ENCODE measurements at places on chromosomes 2 and 18. TPM values are rescaled to one million over a fixed set of nuclear protein-coding genes. Genes with fewer than 3 reads are reported as not detected.
A peak's percentile ranks its signal among the peaks of the same experiment; 100 is the strongest.

Gene GPR39
- not detected for total RNA-seq

Gene ALLC
- not detected for total RNA-seq

Gene CABYR
- total RNA-seq = 0.59 TPM

Gene FAM110C
- total RNA-seq = 4.0 TPM

Gene ZNF804A
- total RNA-seq = not detected

Gene RPL31
- 649 TPM for total RNA-seq

Gene SPP2
- not detected for total RNA-seq

Gene ALKAL2
- 2.7 TPM for total RNA-seq

Gene OSR1
- total RNA-seq = 1.4 TPM

GRCh38 chr2:186576614-186577013 is 13.2 kb upstream of the ITGAV start:
- DNase-seq = no peak

DNA sequence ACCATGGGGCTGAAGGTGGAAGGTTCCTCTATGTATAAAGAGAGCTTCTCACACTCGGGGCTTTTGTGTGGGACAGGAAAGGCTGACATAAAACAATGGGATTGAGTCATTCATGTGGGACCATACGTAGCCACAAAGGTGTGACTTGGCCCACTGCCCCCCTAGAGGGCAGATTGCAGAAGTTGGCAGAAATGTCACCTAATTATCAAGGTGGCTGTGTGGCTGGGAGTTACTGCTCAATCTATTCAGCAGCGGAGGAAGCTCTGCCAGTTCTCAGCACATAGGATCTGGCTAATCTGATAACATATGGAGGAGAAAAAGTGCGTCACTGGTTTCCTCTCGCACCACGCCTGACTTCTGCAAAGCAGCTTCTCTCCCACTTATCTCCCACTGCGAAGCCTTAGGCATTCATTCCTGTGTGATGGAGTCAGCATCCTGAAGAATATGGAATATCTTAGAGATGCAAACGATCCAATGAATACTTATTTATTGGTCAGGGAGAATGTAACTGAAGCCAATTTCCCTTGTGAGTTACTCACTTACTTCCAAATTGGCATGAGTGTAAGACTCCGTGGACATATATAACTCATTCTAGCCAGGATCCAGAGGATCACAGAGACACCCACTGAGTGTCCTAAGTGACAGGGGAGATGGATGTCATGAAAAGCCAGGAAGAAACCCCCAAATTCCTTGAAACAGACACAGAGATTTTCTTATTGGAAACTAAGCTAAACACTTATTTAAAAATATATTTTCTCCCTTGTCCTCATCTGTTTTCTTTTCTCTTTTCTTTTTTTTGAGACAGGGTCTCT is 344.8 kb downstream of the TGIF1 start:
- DNase-seq = no peak

DNA sequence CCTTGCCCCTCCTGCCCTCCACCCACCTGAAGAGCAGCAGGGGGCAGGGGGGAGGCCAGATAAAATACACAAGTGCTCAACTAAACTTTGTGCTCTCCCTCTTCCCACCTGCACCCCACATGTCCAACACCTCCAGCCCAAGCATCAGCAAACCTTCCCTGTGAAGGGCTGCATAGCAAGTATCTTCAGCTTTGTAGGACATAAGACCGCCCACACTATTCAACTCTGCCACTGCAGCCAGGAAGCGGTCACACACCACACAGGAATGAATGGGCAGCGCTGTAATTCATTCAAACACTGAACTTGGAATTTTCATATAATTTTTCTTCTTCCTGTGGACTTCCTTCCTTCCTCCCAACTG is 27.5 kb downstream of the TFCP2L1 start:
- peak; percentile 41 for DNase-seq

DNA sequence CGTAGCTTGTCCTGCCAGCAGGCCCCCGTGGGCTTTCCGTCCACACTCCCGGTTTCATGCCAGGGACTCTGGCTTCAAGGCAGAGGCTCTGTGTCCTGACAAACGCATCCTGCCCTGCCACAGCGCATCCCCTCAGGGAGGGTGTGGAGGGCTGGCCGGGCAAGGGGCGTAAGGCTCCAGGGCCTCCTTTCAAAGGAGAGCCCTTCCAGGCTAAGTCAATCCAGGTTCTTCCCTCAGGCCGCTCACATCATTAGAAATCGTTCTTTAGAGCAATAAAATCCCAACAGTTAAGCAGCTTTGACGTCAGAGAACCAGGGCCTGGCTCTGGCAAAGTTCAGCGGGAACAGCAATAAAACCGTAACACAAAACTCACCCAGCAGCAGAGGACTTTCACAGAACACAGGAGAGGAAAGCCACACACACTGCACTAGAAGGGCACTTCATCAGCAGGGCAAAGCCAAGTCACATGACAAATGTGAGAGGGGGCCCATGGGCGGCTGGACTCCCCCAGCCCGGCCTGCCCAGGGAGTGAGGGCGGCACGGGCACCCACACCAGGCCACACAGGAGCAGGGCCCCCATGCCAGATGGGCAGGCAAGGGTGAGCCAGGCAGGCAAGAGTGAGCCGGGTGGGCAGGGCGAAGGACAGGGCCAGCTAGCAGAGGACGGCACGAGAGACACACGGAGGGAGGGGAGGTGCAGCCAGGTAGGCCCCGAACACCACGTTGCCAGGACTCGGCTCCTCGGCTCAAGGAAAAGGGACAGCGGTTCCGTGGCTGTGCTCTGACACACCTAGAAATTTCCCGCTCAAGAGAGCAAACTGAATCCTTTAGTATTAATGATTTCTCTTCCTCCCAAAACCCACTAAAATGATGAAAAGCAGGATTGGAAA is 52.0 kb downstream of the HDAC4 start:
- peak; percentile 53 for DNase-seq

DNA sequence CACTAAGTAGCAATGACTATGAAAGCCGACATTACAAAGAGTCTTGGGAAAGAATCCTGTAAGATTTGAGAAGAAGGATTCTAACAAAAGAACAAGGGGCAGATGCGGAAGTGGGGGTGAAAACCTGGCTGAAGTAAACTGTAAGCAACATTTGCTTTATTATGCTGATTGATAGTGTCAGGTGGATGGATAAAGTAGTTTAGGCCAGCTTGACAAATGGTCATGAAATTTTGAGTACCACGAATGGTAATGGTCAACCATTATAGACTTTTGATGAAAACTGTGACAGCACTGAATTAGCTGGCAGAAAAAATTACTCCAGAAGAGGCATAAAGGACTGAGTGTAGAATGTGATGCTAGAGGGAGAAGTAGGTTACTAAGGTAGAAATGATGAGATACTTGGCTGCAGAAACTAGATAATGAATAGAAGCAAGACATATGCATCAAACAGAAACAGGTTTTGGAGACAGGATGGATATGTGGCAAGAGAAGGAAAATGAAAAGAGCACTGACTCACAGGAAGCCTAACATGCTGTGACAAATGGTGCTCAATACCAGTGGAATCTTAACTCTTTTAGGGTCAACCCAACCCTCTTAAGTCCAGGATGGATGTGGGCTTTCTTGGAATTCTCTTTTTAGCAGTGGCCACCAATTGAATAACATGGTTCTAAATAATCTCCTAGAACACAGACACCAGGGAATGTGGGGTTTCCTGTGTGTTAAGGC is 6.8 kb downstream of the THUMPD2 start:
- DNase-seq = no peak

DNA sequence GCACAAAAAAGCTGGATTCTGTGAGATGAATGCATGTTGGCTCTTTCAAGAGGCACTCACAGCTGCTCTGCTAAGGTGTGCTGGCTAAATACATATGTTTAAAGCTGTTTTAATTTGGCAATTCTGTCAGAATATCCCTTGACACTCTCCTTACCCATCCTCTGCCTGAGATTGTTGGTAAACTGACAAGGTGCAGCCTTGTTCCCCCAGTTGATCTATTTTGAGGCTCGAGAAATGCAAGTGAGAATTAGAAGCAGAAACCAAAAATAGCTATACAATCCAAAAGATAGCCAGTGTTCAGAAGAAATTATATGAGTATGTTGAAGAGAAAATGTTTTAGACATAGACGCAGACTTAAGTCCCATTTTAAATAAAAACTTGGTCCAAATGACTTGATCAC is 971.7 kb upstream of the GYPC start:
- no peak for DNase-seq

DNA sequence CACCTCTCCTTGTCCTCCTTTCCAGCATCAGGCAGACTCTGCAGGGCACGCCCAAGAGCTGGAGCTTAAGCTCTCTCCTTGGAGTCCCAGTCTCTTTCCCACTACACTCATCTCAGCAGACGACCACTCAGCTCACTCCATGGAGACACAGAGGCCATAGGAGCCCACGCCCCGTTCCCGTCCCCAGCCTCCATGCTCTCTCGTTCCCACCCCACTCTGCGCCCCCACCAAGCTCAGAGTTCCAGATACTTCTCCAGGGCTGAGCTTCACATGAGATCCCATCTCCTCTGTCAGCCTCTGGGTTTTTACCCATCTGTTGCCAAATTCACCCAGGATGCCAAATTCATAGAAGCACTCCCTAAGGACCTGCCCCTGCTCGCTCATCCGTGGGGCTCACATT is 87.3 kb downstream of the MALT1 start:
- DNase-seq = peak; percentile 29

- no peak for DNase-seq
Measured at GRCh38 chr2:210233487-210233886, 8.2 kb upstream of the ACADL start.

DNA sequence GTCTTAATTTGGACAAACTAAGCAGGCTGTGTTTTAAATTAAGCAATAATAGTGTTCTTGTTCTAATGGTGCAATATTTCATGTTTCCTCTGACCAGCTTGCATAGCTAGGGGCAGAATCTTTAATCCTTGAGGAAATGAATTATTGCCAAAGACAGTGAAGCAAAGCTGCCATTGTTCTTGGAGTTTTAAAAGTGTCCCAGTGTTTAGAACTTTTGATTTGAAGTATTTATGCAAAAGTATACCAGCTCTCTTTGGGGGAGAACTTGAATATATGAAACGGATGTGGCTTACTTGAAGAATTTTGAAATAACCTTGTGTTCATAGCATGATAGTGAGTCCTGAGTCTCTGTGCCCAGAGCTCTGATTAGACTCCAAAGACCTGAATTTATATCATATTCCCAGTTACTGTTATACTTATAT is 33.4 kb downstream of the ITGA6 start:
- no peak for DNase-seq

DNA sequence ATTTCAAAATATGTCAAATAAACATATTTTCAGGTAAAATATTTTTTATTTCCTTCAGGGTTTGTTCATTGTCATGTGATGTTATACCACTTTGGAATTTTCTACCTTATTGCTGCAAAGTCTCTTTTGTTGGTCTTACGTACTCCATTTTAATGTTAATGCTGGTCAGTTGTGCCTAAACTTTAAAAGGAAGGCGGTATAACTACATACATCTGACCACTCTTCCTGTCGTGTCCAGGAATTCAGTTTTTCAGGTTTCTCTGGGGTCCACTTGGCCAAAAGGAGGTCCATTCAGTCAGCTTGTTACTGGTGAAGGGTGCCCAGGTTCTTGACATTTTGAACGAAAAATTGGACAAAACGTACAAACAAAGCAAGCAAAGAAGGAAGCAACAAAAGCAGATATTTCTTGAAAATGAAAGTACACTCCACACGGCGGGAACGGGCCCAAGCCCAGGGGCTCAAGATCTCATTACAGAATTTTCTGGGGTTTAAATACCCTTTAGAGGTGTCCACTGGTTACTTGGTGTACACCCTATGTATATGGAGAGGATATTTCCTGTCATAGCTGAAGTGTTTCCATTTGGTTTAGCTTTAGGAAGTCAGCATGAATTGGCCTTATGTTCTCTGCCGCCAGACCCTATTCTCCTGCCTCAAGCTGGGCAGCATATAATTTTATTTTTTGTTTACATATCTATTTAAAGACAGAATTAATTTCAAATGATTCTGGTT is 471.7 kb upstream of the CDH7 start:
- DNase-seq = no peak

- DNase-seq = no peak
Measured at GRCh38 chr2:168850846-168851245, 39.4 kb downstream of the SPC25 start.

DNA sequence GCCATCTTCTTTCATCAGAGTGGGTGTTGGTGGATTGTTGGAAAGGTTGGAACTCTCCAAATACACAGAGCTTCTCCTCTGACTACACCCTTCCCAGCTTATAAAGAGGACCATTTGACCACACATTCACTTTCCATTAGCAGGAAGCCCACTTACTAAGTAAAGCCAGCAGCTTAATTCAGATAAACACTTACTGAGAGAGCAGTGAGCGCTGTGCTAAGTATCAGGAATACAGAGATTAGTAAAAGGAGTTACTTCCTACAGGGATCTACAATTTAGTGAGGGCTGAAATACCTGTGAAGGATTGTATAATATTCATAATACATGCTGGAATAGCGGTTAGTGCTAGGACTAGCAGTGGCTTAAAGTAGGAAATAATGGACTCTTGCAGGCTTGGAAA is 343.0 kb downstream of the NYAP2 start:
- no peak for DNase-seq

- no peak for DNase-seq
Measured at GRCh38 chr2:205511641-205512040, 170.7 kb upstream of the NRP2 start.

GRCh38 chr18:39958876-39959275 is 1996.2 kb upstream of the PIK3C3 start:
- DNase-seq = no peak

- no peak for DNase-seq
Measured at GRCh38 chr2:58228299-58228698, 12.8 kb downstream of the FANCL start.

- no peak for DNase-seq
Measured at GRCh38 chr2:40258135-40258457, 193.8 kb downstream of the SLC8A1 start.

DNA sequence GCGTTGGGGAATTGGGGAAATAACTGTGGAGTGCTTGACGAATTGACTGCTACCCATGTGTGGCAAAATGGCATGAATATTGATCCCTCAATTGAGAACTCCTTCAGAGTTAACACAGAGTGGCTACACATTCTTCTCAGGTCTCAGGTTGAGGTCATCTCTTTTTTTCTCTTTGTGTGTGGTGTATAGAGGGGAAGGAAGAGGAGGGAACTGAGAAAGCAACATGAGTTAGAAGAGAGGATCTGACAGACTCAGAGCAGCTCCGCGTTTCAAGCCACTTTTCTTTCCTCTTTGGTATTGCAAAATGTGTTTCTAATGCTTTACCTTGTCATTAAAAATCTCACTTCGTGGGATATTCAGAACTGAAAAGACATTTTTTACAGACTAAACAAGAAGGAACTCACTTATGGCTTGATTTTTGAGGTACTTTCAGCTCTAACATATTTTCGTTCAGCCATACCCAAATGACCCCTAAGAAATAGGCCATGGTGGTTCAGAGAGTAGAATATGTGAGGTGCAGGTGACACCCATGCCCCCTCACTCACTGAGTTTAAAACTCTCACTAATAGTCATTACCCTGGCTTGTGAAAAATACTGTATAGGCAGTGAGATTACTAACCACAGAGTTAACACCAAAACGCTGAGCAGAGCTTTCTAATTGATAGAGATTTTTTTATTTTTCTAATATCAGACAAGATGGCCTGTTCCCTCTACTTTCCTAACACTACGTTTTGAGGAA is 22.5 kb downstream of the STAT4 start:
- no peak for DNase-seq

- DNase-seq = no peak
Measured at GRCh38 chr18:69109686-69110085, 291.0 kb upstream of the DOK6 start.
